ENCODE measurements at places on chromosomes 13 and 19. TPM values are rescaled to one million over a fixed set of nuclear protein-coding genes. Genes with fewer than 3 reads are reported as not detected.

The CYP2A7 gene
- not detected for total RNA-seq

The BRME1 gene
- 0.65 TPM for total RNA-seq

The TGFBR3L gene
- 0.29 TPM for total RNA-seq

The STOML3 gene
- not detected for total RNA-seq

The LRRC63 gene
- 0.10 TPM for total RNA-seq

The CARM1 gene
- 52.2 TPM for total RNA-seq

The ZNF709 gene
- 3.6 TPM for total RNA-seq

The TRPM4 gene
- total RNA-seq = 33.6 TPM

The DOCK6 gene
- 141 TPM for total RNA-seq
